ENCODE measurements at places on chromosomes 4 and X.

- no peak for DNase-seq
These were observed 52.8 kb upstream of the CLNK start for GRCh38 chr4:10737337-10737736.

DNA sequence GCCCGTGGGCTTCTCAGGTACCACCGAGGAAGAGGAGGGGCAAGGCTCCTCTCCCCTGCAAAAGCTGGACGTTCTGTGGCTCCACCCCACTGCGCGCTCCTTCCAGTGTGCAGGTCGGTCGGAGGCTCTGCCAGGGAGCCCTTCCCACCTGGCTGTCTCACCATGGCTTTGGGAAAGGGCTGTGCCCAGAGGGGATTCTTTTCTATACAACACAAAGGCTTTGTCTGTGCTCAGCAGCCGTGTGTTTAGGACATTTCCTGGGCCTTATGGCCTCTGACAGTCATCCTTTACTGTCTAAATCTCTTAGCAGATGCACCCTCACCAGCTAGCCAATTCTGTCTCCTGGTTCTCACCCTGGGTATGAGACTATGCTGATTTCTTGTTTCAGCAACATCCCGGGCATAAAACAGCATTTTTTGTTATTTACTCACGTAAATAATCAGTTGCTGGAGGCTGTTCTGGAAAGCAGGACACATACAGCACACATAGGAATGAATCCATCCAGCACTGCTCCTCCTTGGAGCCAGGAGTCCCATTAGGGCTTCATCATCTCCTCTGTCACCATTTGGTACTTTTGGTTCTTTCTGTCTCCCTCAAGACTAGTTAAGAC is 20.4 kb upstream of the ATXN3L start:
- DNase-seq, result no peak

- no peak for DNase-seq
These were observed 40.1 kb upstream of the HELT start for GRCh38 chr4:184978211-184978610.

DNA sequence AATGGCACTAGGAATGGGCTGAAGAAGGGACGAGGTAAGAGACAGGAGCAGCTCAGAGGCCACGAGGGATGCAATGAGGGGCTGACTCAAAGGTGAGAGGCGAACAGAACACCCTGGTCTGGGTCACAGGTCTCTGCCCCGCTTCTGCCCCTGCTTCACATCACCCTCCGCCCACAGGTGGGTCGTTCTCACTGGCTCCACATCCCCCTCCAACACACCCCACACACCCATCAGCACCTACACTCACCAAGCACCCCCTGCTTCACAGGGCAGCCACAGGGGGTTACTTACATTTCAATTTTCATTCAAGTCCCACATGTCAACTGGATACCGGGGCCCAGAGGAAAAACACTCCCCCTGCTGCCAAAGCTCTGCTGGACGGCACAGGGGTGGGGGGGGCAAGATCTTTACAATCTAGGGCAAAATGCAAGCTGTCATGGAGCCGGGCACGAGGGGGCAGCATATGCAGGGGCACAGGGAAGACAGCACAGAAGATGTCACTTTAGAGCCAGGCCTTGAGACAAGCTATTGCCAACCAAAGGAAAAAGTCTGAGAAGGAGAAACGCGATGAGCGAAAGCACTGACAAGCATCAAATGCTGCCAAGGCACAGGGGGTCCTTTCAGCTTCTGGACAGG is 94.0 kb downstream of the AFAP1 start:
- DNase-seq, result peak; percentile 39

GRCh38 chr4:56048702-56049431 is 100.1 kb downstream of the CEP135 start:
- no peak for DNase-seq

- no peak for DNase-seq
These were observed 67.4 kb downstream of the EDNRA start for GRCh38 chr4:147548256-147548655.

DNA sequence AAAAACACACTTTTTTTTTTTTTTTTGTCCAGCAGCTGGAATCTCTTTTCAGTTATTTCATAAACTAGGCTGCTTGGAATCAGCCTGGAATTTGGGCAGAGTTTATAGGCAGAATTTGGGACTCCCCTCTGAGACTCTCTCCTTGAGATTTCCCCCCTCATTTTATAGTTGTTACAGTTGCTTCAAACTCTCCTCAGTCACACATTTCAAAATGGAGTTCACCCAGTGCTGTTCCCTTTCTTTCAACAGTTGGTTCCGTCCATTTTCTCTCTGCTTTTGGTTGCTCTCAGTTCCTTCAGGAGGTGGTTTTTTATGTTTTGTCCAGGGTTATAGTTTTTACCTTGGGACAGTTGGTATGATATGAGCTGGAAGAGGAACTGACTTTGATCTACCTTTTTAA is 27.5 kb downstream of the NSD2 start:
- DNase-seq, result no peak

DNA sequence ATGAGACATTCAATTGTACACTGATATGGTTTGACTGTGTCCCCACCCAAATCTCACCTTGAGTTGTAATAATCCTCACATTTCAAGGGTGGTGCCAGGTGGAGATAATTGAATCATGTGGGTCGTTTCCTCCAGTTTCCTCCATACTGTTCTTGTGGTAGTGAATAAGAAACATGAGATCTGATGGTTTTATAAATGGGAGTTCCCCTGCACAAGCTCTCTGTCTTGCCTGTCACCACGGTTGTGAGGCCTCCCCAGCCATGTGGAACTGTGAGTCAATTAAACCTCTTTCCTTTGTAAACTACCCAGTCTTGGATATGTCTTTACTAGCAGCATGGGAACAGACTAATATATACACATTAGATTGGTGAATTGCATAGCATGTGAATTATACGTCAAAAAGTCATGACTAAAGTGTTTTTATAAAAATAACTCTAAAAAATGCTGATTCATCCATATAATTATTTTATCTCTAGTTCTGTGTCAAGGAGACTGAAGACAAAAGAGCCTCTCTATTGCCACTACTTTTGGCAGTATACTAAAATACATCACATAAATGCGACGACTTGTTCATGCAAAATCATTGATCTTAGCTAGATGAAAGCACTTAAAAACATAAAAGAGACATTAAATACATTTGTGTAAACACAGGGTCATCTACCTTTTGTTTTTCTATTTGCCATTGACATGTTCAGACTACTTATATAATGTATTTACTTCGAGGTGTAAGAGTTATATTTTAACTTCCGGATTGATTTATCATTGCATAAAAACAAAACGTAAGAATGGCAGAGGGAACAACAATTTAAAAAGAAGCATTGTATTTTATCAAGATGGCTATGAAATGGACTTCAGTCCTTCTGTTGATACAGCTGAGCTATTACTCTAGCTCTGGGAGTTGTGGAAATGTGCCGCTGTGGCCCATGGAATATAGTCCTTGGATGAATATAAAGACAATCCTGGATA is 50.1 kb downstream of the YTHDC1 start:
- no peak for DNase-seq

GRCh38 chr4:160887668-160888067 is 1276.1 kb downstream of the FSTL5 start:
- no peak for DNase-seq

DNA sequence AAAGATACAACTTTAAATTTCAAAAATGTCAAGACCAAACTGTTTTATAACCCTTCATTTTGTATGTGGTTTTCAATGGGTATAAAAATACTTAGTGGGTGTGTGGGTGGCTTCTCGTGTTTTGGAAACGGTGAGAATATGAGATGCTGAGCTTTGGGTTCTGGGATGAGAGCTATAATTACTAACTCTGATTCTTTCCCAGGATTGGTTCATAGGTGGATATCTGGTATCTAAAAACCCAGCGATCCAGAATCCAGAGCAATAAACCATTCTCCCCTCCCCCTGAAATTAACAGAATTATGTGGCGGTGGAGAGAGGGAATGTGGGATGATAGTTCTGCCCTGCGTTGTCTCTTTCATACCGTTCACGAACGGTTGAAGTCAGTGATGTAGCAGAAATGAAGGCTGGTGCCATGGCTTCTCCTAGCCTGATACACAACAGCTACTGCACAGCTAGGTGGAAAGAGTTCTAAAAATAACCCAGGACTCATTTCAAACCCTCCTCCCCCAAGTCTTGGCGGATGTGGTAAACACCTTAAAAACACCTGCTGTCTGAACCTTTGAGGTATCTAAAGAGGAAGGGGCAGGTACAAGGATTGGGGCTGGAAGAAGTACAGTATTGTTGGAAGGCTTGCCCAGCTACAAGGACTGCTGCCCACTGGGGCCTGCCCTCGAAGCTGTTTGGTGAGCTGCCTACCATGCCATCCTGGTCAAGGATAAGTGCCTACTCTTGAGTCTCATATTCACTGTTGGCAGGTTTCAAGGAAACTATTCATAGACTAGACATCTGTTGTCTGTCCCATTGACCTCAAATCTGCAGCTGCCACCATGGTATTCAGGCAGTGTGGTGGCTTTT is 44.5 kb downstream of the SEPTIN11 start:
- DNase-seq, result peak; percentile 40

DNA sequence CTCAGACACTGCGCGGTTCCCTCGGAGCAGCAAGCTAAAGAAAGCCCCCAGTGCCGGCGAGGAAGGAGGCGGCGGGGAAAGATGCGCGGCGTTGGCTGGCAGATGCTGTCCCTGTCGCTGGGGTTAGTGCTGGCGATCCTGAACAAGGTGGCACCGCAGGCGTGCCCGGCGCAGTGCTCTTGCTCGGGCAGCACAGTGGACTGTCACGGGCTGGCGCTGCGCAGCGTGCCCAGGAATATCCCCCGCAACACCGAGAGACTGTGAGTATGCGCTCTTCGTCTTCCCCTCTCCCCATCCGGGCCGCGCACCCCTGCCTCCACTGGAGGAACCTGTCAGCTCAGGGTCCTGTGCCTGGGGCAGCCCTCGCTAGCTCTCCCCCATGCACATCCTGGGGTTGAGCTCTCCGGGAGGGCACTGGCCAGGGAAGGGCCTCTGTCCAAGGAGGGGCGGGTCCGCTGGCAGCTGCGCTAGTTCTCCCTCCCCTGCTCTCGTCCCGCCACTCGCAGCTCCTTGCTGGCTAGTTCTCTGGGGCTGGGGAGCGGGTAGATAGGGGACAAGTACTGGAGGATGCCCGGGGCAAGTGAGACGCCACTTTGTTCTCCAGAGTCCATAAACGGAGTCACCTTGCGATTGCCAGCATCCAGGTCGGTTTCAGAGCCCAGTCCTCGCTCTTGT is 2.2 kb downstream of the SLIT2 start:
- peak; percentile 9 for DNase-seq

DNA sequence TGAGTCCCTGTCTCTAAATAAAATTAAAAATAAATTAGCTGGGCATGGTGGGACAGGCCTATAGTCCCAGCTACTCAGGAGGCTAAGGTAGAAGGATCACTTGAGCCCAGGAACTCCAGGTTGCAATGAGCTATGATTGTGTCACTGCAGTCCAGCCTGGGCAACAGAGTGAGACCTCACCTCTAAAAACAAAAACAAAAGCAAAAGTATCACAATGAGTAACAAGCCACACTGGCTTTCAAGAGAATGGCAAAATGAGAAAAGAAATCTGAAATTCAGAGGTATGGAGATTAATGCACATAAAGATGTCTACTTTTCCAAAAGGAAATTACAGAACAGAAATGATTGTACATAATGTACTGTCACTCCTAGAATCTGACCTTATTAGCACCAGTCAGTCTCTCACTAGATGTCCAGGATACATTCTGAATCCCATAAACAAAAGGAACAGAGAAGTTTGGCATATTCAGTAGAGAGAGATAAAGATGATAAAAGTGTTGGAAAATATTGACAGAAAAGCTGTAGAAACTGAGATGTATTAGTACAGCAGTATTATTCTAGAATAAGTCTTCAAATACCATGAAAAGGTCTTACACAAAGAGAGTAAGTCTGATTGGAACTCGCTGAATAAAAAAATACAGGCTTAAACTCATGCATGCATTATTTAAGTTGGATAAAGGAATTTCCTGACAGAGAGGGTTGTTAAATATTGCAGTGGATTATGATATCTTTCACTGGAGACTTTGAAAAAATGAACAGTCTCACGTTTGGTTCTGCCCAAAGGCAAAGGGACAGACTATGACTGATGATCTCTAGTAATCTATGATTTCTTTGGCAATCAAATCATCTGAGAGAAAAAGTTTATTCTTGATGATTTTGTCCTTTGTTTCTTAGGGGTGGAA is 102.5 kb downstream of the SH3RF1 start:
- DNase-seq, result no peak

DNA sequence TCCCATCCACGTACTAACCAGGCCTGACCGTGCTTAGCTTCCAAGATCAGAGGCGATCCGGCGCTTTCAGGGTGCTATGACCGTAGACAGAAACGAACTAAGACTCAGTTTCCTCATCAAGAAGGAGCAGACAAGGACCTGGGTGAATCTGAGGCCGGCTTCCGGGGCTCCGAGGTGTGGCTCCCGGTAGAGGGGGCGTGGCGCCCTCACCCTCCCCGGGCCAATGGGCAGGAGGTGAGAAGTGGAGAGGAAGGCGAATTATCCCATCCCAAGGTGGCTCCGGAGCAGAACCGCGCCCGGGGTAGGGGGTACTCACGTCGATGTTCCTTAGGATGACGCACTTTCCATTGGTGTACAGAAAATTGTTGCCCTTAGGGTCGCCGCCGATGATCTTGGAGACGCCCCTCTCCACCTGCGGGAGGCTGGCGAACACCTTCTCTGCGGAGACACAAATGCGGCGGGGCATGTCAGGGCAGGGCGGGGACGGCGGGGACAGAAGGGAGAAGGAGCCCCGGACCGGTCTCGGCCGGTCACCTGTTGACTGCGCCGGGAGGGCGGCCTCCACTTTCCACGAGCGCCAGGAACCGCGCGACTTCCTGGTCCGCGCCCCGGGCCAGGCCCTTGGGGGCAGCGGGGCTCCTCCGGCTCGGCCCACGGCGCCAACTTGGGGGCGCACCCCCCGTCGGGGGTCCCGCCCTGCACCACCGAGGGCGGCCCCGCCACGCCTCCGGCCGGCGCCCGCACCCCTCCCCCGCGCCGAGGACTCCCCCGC is 616 bp downstream of the WDR1 start:
- peak; percentile 71 for DNase-seq

DNA sequence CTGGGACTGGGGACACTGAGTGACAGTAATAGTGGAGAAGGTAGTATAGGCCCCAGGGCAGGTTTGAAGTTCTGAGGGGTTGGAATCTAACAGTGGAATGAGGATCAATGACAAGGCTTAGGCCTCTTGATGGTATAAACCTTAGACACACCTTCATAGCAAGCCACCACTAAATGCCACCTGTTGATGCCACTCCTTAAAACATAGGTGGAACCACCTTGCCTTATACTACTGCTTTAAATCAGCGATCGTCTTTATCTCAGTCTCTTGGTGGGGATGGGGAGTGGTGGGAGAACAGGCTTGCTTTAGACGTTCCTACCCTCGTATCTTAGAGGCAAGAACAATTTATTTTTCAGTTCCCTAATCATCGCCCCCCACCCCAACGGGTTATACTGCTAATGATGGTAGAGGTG is 1.2 kb downstream of the RAB33B start:
- DNase-seq, result no peak
